Stimulated activated CD4-positive, alpha-beta T cell treated with anti-CD3 and anti-CD28 coated beads, Interleukin-4, amount 100 ng/mL, for 24 hours (primary cell): ENCODE measurements at places on chromosomes 5 and 9.
A peak's percentile ranks its signal among the peaks of the same experiment; 100 is the strongest.

DNA sequence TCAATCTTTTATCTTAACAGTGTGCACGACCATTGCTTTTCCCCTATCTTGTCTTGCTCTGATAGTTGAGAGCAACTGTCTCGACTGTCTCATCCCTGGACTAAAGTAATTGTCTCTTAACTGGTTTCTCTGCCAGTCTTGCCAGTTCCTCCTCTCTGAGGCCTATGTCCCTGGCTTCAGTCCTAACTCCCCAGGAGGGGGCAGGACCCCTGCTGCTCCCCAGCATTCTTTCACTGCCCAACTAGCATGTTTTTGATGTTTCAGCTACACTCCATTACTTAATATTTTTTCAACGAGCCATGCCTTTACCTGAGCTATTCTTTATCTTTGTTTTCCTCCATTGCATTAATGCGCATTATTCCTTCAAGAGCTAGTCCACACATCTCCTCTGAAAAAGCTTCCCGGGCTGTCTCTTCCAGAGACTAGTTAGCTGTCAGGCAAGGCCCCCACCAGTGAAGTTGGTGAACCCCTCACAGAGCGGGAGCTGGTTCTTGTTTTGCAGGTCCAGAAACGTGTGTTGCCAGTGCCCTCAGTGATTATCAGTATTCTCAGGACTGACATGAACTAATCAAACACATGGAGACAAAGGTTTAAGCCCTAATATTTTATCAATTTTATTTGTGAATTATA is 291.7 kb upstream of the KCNN2 start:
- DNase-seq: no peak

DNA sequence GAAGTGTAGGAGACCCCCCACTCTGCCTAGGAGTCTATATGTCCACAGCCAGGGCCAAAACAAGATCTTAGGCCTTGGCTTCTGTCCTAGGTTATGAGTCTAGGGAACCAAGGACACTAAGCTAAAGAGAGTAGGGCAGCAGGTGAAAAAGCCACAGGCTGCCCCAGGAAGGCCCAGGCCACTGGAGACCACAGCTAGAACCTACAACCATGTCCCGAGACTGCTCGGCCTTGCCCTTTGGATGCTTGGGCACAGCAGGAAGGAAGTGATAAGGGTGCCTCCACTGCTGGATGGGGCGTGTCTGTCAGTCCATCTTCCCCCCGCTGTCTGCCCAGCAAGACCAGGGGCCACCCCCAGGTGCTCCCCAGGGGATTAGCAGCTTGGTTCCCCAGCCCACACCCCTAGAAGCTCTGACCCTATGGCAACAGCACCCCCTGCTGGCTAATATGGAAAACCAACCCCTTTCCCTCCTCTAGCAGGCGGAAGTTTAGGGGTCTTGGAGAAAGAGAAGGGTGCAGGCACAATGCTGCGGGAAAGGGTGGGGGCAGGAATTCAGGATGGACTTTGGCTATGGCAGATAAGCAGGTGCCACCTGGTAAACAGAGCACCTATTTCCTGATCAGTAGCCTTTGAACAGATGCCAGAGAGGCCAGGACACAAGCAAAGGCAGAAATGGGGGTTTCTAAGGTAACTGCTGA is 10.5 kb upstream of the IRF1 start:
- DNase-seq: peak; percentile 83

- no peak for DNase-seq
Measured at GRCh38 chr9:74948937-74949336, 3.8 kb downstream of the C9orf40 start.

DNA sequence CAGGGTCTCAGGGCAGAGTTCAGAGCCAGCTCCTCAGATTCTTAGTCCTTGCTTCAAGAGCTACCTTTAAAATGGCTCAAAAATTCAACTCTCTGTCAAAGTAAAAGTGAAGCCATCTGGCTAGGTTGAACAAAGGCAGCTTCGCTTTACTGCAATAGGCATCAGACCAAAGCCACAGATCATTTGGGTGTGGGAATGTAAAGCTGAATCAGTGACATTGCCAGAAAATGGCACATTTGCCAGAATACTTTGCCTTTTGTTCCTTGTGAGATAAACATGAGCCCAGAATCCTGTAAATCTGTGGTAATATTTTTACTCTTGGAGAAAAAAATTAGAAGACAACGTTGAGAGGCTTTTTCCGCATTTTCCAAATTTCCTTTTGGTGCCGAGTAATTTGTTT is 210.5 kb downstream of the PALM2AKAP2 start:
- DNase-seq: no peak

- DNase-seq: no peak
Measured at GRCh38 chr5:179324760-179325295, 20.4 kb downstream of the ADAMTS2 start.

GRCh38 chr5:91077623-91078022 is 305.5 kb downstream of the ARRDC3 start:
- DNase-seq: no peak

DNA sequence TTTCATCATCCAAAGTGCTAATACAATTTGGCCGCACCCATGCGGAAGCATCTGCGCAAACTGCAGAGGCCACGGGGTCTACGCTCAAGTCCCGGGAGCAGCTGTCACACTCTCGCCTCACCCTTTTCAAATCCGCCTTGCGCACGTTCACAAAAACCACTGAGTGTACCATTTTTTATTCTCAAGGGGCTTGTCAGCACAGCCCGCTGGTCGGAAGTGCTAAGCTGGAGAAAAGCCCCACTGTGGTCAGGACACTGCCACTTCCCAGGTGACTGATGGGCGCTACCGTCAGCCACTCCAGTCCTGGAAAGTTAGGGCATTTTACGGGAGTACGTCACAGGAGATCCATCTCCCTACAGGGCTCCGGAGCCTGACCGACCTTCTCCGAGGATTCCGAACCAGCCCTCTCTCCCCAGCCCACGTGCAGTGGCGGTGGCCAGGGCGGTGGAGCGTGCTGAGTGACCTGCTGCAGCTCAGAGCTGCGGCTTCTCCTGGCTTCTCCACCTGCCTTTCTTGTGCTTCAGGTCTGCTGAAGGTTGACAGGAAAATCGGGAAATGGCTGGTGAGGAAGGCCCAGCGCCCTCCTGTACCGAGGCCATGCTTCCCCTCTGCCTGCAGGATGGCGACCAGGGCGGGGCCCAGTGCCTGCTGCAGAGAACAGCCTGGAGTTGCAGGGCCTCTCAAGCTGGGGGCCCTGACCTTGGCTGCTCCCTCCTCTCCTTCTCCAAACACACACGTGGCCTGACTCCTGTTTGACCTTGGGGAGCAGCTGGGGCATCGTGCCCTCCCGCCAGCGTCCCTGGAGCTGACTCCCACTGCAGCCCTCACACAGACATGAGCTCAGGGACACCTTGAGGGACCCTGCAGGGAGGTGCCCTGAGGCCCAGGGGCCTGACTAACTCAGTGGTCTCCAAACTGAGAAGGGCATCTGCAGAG is 14.3 kb downstream of the RASGEF1C start:
- no peak for DNase-seq

GRCh38 chr5:141155540-141156374 is 5.9 kb downstream of the PCDHB6 start:
- DNase-seq: no peak

DNA sequence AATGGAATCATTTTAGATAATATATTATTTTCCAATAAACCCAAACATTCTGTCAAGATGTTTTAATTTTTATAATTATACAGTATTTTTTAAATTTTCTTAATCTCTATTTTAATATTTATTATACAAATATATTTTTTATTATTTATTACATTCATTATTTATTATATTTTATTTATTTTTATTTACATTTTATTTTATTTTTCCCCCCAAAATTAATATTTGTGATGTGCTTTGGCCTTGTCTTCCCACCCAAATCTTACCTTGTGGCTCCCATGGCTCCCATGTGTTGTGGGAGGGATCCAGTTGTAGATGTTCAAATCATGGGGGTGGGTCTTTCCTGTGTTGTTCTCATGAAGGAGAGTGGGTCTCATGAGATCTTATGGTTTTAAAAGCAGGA is 382.1 kb downstream of the TLE4 start:
- no peak for DNase-seq

GRCh38 chr9:71758785-71759184 is 9.5 kb downstream of the CEMIP2 start:
- DNase-seq: no peak

DNA sequence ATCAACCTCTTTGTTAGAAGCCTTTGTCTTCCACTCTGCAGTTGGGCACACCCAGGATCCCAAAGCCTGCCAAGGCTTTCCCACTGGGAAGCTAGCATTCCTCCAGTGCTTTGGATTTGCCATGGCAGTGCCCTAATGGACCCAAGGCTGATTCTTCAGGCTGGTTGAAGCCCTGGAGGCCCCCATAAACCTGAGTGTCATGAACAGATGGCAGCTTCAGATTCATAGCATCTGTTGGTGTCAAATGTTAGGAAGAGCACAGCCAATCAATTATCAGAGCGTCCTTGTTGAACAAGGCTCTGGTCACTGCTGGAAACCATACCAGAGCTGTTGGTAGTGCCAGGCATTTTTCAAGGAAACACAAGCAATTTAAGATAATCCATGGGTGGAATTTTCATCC is 241.1 kb upstream of the KLF4 start:
- no peak for DNase-seq

DNA sequence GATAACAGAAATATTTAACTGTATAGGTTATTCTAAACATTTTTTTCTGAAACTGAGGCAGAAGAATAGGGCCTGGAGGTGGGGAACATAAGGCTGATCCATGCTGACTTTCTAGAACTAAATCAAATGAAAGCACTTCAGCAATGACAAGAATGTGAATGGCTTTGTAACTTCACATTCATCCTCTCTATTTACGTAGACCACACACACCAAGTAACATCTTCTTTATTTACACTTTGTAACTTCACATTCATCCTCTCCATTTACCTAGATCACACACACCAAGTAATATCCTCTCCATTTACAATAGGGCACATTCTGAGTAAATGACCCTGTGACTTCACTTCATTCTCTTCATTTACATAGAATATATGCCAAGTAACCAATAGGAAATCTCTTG is 251.8 kb upstream of the CDH9 start:
- DNase-seq: no peak

- DNase-seq: no peak
Measured at GRCh38 chr5:40376566-40376965, 303.1 kb upstream of the PTGER4 start.

GRCh38 chr5:42761791-42762190 is 5.2 kb downstream of the CCDC152 start:
- DNase-seq: no peak

GRCh38 chr9:92185681-92186080 is 70.5 kb upstream of the SPTLC1 start:
- DNase-seq: no peak

DNA sequence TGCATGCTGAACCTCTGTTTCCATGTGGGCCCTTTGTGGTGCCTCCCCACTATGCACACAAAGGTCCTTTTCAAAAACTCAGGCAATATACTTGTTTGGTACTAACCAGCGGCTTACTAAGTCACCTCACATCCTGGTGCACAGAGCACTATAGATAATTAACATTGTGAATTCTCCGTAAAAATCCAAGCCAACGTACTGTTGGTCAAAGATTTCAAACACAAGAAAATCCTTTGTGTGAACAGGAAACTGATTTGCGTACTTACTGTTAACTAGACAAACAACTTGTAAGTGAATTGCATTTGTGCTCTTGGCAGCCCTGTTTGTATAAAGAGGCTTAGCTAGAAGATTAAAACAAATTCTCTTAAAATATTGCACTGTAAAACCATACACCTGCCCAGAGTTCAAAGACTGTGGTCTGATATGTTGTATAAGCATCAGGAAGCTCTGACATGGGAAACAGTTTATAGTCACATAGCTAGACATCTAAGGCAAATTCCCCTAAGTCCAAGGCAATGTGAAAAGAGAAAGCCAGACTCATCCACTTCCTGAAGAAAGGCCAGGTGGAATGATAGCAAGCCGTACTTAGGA is 125.0 kb upstream of the SLC12A2 start:
- no peak for DNase-seq

DNA sequence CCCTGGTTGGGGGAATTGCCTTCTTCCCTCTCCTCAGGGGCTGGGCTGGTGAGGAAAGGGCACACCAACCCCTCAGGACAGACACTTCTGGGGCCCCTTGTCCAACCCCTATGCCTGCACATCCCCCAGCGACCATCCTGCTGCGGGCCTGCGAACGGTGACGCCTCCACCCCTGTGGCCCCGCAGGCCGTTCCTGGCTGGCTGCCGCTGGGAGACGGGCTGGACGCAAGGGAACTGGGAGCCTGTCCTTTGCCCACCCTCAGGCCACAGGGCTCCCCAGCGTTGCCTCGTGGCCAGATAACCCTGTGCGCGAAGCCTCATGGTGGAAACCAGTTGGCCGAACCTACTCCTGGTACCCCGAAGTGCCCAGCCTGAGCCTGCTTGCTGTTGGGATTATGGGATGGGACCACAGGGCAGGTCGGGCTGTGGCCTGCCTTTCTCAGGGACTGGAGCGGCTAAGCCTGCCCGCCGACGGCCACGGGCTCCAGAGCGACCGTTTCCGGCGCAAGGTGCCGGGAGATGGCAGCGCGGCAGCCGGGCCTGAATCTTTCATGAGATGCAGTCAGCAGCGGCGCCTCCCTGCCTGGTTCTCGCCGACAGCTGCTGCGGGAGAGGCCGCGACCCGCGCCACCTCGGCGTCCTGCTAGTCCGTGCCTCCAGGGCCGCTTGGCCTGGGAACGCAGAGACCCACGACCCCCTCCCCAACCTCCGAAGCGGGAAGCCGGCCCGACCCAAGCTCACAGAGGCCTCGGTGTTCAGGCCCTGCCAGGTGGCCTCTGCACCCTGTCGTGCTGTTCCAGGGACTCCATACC is 6.5 kb upstream of the PITX1 start:
- no peak for DNase-seq

DNA sequence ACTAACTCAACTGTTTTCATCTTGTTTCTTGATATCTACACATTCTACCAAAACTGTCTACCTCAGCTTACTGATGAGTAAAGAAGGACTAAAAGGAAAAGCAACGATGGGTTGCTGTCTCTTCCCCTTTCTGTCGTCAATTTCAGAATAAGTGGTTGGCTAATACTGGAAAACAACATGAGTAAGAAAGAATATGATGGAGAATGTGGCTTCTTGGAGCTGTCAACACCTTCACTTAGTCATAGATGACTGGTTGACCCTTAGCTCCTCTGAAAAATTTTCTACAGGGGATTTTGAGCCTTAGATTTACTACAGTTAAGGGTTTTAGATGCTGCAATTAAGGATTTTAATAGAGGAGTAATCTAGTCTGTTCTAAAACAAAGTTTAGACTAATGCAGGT is 797.9 kb downstream of the TLE4 start:
- DNase-seq: no peak

DNA sequence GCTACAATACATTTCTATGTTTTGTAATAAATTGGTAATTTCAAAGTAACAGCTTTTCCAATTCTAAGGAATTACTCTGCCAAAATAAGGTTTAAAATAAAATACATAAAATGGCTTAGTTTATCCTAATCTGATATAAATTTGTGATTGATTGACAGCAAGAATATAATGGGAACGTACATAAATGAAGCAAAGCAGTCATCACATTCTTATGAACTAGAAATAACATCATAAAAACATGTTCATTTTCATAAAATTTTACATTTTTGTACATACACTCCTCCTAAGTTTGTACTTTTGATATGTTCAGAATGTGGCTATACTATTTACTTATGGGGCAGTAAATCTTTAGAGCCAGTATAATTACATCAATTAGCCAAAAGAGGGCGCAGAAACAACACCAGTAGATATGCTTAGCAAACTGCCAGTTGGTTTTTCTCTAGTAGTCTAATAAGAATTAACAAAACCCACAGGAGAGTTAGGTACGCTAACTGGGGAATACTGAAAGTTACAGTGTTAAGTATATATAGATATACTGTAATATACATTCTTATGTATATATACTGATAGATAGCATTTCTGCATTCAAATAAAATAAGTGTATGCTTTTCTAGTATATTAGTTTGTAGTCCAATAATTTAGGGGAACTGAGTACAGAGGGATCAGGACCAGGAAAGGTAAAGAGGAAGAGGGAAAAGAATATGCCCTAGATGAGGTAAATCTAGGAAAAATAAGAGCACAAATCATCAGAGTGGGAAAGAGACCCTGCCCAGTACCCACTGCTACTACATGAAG is 76.8 kb downstream of the ZDHHC21 start:
- no peak for DNase-seq
